ENCODE measurements at places on chromosomes 4 and X.

GRCh38 chr4:82614838-82615449 lies 53.2 kb upstream of the TMEM150C start:
- no peak for DNase-seq
- no peak overlapping the region for H3K27ac ChIP-seq
- H3K4me3 ChIP-seq, result no peak overlapping the region
- H3K36me3 ChIP-seq, result no peaks in the 10 kb centered on the region
- H3K4me1 ChIP-seq, result no peaks in the 10 kb centered on the region

GRCh38 chr4:115159141-115159540 lies 45.7 kb upstream of the NDST4 start:
- H3K36me3 ChIP-seq, result no peaks in the 10 kb centered on the region
- H3K27me3 ChIP-seq, result no peaks in the 10 kb centered on the region
- no peaks in the 10 kb centered on the region for H3K4me1 ChIP-seq
- no peak for DNase-seq
- no peak overlapping the region for H3K27ac ChIP-seq

DNA sequence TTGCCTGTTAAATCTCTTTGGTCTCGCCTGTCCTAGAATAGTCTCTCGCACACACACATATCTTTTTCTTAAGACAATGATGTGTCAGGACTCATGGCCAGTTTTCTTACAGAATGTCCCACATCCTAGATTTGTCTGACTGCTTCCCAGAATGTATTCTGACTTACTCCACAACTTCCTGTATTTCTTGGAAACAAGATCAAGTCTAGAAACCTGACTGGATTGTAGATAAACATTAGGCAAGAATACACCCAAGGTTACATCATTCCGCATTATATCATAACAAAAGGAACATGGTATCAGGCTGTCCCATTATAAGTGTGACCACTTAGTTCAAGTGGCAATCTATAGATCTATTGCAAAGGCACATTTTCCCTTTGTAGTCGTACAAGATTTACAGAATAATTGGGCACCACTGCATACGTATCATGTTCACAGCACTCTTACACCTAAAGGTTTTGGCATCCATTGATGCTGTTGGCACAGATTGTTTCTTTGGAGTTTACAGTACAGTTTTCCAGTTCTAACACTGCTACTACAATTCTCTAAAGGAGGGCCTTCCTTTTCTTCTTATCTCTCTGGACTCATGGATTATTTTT lies 56.4 kb downstream of the FBXW7 start:
- H3K36me3 ChIP-seq, result no peaks in the 10 kb centered on the region
- DNase-seq, result peak; percentile 60
- no peak overlapping the region for H3K27ac ChIP-seq
- no peaks in the 10 kb centered on the region for H3K4me1 ChIP-seq

DNA sequence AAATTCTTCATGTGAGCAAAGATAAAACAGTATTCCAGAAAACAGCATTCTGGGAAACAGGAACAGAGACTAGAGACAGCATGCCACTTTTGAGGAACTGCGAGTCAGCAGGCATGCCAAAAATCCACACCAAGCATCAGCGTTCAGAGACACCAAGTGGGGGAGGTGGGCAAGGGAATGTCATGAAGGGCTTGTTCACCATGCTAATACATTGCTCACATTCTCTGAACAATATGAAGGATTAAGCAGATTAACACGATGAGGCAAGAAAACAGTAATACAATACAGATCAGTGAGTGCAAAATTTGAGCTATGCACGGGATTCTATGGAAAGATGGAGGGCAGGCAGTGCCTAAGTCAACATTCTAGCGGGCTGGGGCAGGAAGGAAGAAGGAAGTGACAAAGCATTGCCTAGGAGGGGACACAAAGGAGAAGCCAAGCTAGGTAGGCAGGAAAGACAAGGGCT lies 278.3 kb downstream of the FBXW7 start:
- peaks cover 18% of the 10 kb centered on the region for H3K4me1 ChIP-seq
- H3K4me3 ChIP-seq, result no peak overlapping the region
- H3K27me3 ChIP-seq, result no peaks in the 10 kb centered on the region
- no peaks in the 10 kb centered on the region for H3K36me3 ChIP-seq
- peak; percentile 31 for DNase-seq

- H3K27me3 ChIP-seq, result no peaks in the 10 kb centered on the region
- DNase-seq, result no peak
- no peak overlapping the region for H3K4me3 ChIP-seq
- H3K4me1 ChIP-seq, result no peaks in the 10 kb centered on the region
These were observed 161.9 kb downstream of the VSIG4 start for GRCh38 chrX:65877953-65878352.

GRCh38 chrX:1546691-1547251 lies 9.8 kb upstream of the P2RY8 start:
- no peak overlapping the region for H3K4me3 ChIP-seq
- H3K27me3 ChIP-seq, result no peaks in the 10 kb centered on the region
- H3K36me3 ChIP-seq, result no peaks in the 10 kb centered on the region
- DNase-seq, result no peak
- H3K27ac ChIP-seq, result no peak overlapping the region

DNA sequence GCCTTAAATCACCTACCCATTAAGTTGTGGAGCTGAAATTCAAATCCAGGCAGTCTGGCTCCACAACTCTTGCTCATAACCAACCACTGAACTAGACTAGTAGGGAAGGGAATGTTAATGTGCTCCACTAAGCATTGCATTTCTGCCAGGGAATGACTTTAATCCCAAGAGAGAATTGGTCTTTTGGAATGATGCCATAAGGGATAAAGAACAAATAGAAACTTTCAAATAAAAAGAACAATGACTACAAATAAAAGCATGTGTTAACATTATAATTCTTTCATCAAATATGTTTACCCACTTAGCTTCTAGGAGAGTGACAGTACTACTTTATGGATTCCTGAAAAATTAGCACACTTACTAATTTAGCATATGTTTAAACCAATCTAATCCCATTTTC lies 905.9 kb downstream of the CENPC start:
- no peaks in the 10 kb centered on the region for H3K27me3 ChIP-seq
- no peaks in the 10 kb centered on the region for H3K36me3 ChIP-seq
- no peak overlapping the region for H3K27ac ChIP-seq
- H3K4me3 ChIP-seq, result no peak overlapping the region
- DNase-seq, result no peak
- H3K4me1 ChIP-seq, result no peaks in the 10 kb centered on the region
